ENCODE measurements at places on chromosomes 7 and 10.

- DNase-seq = no peak
Observed at GRCh38 chr10:32985775-32986350, 27.8 kb upstream of the ITGB1 start.

GRCh38 chr7:27203365-27203953 lies 3.6 kb upstream of the HOXA13 start:
- DNase-seq = no peak

DNA sequence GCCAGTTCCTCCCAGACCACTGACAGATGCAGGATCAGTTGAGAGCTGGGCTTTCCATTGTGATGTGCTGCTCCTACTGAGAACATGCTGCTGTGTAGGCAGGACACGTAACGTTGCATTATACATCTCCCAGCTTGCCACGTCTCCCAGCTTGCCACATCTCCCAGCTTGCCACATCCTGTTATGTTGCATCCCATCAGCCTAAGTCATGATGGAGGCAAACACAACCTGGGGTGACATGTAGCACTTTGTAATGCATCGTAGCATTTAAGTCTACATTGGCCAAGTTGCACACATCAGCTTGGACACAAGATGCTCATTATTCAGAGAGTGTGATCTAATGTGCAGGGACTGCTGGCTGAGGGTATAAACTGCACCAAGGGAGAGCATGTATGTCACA lies 73.3 kb upstream of the CHCHD3 start:
- no peak for DNase-seq

- DNase-seq = no peak
Observed at GRCh38 chr7:143934526-143935325, at the start of gene OR2F2. Gene OR2F2, plus strand, starts transcription at chr7:143935233. Its CDS starts 0 bp downstream, at chr7:143935233.

GRCh38 chr7:86963599-86964230 lies 95.7 kb downstream of the ELAPOR2 start:
- DNase-seq = no peak

GRCh38 chr7:57216340-57216739 lies 84.1 kb upstream of the ZNF479 start:
- no peak for DNase-seq

- no peak for DNase-seq
Observed at GRCh38 chr10:14687340-14687739, 87.4 kb downstream of the FAM107B start.

- no peak for DNase-seq
Observed at GRCh38 chr10:102418622-102419268, at the start of gene PSD. Gene PSD, minus strand, starts transcription at chr10:102418785. Its CDS starts 1,747 bp downstream, at chr10:102417038.

Data from SIG-M5 (cell line).